ENCODE measurements at places on chromosomes 7 and 10.

DNA sequence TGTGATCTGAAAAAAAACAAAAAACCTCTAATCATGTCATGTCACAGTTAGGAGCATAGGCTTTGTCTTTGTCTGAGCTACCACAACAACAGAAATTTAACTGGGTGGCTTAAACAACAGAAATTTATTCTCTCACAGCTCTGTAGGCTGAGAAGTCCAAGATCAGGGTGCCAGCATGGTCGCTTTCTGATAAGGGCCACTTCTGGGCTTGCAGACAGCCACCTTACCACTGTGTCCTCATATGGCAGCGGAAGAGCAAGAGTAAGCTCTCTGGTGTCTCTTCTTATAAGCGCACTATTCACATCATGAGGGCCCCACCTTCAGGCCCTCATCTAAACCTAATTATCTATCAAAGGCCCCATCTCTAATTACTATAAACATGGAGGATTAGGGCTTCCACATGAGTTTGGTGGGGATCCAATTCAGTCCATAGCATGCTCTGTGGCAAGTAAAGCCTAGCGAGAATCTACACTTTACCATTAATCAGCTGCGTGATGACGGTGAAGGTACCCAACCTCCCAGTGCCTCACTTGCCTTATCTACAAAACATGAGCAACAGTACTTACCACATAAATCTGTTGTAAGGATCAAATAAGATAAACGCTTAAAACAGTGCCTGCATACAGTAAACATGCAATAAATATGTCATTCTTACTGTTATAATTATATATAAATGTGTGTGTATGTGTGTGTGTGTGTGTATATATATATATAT lies 17.3 kb downstream of the ZNF438 start:
- peak; percentile 70 for DNase-seq

DNA sequence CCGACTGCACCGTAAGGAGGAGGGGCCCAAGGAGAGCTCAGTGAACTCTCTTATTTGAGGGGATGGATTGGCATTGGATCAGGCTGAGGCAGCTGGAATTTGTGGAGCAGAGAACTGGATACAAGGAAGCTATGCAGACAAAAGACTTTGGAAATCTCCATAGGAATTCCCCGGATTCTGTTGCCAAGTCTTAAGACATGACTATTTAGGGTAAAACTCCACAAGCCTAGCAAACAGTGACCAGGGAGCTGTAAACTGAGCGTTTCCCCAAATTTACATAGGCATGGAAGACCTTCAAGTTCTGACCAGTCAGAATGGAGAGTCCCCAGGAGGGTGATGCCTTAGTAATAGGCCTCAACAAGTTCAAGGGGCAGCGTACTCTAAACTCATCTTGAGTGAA lies 82.5 kb upstream of the PCBD1 start:
- no peak for DNase-seq

DNA sequence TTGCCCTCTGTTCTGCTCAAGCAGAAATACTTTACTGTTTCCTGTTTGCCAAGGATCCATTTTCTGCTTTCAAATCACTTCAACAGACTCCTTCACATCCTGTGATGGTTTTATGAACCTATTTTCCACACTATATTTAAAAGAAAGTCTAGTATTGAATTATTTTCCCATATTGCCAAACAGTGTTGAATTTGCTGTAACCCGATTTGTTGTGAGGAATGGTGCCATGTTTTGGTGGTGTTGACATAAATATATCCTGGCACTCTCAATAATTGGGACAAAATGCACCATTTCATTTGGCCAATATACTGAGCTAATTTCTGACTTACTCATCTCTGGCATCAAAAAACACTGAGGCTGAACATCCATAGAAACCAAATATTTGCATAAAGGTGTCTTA lies 615.4 kb upstream of the SEMA3D start:
- DNase-seq: no peak

DNA sequence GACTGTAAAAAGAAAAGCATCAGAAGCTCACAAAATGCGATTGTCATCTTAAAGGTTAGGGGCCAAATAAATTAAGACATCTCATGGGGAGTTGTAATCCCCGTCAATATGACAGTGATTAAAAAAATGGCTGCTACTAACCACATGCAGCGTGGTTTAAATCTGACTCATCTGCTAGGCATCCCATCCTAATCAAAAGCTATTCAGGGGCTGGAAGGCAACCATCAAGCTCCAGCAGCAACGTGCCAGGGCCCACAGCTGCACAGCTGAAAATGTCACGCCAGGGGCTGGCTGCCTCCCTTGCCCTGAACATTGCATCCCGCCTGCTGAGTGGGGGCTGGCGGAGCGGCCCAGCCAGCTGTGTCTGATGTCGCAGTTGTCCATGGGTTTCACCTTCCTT lies 66.3 kb upstream of the FRMD4A start:
- DNase-seq: no peak

- DNase-seq: no peak
Measured at GRCh38 chr10:117126034-117126433, 12.0 kb downstream of the VAX1 start.

GRCh38 chr7:31087351-31087750 lies 35.2 kb downstream of the ADCYAP1R1 start:
- no peak for DNase-seq

GRCh38 chr7:20624666-20625385 lies 9.4 kb downstream of the ABCB5 start:
- DNase-seq: no peak

DNA sequence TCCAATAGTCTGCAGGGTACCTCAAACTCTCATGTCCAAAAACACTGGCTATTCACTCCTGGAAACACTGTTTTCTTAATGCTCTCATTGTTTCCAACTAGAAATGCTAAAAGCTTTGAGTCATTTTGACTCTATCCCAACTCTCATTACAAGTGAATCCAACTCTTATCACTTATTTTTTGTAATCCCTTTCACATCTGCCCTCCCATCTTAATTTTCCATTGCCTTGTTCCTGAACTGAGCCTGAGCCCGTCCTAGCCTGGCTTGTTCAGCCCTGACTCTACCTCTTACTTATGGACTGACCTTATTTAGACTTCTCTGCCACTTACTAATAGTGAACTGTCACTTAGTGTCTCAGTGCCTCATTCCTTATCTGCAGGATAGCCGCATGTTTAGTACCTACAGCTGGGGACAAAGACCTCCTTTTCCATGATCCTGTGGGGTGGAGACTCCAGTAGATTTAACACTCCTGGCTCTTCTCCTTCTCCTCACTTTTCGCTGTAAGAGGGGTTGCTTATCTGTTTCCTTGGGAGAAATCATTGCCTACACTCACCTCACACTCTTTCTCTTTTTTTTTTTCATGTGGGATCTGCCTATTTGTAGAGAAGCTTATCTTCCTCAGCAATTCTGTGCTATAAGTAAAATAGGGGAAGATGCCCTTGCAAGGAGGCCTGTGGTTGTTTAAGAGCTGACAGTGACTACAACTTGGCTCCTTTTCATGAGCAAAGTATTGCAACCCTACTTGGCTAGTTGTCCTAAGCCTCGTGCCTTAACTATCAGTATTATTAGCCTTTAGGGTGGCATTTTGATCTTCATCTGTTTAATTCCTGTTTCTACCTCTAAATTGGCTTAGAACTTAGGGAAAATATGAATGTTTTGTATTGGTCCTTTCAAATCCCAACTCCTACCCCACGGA lies 56.4 kb downstream of the SLC16A12 start:
- no peak for DNase-seq

DNA sequence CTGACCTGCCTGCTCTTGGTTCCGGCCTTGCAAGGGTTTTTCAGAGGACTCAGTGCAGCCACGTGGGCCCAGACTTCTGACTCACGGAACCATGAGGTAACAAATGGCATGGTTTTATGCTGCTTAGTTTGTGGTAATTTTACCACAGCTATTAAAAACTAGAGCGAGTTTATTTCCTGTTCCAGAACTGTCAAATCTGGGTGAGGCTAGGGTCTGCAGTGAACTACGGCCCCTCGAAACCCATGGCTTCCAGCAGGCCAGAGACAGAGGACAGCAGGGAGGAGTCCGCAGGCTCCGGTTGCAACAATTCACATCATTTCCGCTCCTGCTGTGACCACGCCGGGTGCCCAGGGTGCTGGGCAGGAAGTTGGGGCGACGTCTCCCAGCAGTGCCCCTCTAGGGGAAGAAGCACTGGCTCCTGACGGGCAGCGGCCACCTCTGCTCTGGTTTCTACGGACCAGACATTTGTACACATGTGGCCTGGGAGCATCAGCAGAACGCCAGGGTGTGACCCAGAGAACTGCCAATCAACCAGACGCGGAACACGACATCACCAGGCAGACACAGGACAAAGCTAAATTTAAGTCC lies 74.8 kb downstream of the ADARB2 start:
- no peak for DNase-seq

GRCh38 chr10:63256009-63256773 lies 123.1 kb downstream of the NRBF2 start:
- peak; percentile 74 for DNase-seq

DNA sequence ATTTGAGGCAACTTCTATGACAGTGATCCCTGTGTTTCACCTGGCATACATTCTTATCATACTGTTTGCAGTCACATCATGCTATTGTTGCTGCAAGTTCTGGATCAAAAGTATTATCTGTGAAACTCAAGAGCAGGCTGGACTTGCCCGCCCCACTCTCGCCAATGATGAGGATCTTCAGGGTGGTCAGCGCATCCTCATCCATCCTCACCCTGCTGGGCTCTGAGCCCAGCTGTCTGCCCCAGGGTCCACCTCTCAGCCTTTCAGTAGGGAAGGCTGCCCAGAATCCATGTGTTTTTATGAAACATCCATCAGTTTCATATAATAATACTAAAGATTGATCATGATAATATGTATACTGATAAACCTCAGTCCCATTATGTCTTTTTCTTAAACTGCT lies 55.4 kb upstream of the KIF5B start:
- no peak for DNase-seq

DNA sequence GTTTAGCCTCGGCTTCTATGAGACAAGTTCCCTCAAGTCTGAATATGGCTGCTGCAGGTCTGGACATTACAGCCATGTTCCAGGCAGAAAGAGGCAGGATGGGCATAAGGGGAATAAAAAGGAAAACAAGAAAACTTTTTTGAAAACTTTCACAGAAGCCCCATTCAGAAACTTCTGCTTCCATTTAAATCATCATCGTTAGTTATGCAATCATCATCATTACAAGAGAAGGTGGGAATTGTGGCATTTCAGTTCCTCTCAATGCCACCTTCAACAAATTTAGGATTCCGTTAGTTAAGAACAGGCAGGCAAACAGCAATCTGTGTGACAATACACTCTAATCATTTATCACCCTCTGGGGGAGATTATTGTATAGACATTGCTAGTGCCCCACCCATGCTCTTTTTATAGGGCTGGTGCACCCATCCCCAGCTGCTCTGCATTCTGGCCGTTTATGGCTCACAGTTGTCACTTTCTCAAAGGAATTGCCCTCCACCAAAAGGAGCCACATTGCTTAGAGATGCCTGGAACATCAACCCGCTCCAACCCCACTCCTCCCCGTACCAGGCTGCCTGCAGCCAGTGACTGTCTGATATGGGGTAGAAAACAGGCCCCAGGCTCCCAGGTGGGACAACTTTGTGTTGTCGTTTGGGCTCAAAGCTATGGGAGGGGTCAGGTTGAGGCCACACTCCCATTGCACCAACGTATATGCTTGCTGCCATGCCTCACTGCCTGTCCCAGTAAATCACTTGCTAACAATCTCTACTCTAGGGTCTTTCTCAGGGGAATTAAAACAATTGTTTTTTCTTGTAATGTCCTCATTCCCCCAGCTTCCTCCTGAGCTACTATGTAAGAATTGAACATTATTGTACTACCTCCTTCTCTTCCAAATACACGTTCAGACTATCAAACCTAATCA lies 24.2 kb downstream of the ITGB8 start:
- no peak for DNase-seq

DNA sequence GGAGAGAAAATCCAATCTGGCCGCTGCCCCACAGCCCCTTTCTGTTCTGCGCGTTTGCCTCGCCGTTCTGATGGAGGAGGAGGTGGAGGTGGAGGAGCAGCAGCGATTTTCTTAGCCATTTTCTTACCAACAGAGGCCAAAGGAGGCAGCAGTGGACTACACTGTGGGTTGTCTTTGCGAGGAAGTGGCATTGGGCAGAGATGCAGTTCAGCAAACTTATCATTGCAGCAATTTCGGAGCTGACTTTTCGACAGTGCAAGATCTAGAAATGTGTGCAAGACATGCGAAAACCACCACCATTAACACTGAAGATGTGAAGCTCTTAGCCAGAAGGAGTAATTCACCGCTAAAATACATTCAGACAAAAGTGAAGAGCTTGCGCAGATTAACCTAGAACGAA lies 1.9 kb upstream of the ARL4A start:
- peak; percentile 71 for DNase-seq

DNA sequence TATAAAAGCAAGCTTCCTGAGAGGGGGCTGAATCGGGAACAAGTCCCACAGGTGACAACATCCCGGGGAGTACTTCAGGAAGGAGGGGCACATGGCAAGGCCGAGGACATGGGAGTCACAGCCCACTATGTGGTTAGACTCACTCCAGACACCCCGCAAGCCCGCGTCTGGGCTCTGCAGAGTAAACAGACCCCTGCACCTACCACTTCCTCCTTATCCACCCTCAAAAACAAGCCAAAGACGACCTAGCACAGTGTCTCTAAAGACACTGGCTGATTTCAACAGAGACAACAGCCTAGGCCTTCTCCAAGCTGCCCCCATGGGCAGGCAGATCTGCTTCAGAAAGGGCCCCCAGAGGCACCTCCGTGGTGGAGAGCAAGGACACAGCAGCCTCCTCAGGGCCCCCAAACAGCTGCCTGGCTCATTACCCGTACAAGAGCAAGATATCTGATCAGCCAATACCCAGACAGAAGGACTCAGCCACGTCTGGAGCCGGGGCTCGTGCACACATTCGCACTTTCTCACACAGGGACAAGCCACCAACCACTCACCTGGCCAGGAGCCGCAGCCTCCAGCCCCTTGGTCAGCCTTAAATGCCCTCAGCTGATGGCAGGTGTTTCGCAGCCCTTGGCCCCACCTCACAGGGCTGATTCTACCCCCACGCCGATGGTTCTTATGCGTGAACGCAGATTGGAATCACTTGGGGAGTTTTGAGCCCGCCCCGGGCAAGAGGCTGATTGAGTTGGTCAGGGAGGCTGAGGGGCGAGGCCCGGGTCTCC lies 10.7 kb upstream of the KPNA7 start:
- peak; percentile 8 for DNase-seq

- DNase-seq: no peak
Measured at GRCh38 chr10:79890469-79890868, 58.4 kb downstream of the SFTPD start.

DNA sequence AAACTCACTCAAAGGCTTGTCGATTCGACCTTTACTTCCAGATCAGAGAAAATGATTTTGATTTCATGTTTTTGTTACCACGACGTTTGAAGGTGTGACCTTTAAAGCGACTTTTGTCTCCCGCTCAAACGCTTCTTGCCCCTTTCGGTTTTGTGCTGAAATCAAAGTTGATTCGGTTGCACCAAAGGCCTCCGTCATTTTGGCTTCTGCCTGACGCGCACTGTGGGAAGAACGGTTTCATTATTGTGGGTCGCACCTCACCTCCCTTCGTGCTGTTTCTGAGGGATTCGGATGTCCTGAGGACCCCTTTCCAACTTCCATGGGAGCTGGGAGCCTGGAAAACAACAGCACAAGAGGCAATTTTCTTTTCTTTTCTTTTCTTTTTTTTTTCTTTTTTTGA lies 176.9 kb downstream of the DNAJB6 start:
- DNase-seq: no peak

- DNase-seq: peak; percentile 7
Measured at GRCh38 chr10:8811201-8811600, 756.7 kb downstream of the GATA3 start.

GRCh38 chr10:47165711-47166404 lies 134.1 kb upstream of the GDF10 start:
- DNase-seq: peak; percentile 37

All from hematopoietic multipotent progenitor cell treated with erythropoietin and hydrocortisone succinate and interleukin-3 and kit ligand, for 6 days (in vitro differentiated cells).